ENCODE measurements at places on chromosomes 3 and 15.

DNA sequence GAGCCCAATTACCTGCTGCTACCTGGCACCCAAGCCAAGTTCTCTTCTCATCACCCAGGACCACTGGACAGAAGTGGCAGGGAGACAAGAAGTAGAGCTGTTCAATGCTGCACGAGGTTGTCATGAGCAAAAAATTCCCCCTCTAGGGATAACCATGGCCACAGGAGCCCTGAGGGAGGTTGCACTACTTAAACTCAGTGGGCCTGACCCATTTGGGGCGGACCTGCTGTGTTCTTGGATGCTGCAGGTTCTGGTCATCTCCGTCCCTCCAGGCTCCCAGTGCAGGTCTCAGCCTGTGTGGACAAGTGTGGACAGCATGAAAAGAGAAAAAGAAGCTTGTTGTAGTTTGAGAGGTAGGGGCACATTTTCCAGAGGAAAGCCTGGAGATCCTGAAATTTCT is 26.1 kb upstream of the MANF start:
- no peak for DNase-seq

- no peak for DNase-seq
These were observed 100.4 kb upstream of the SEMA6D start for GRCh38 chr15:47616876-47617275.

- DNase-seq = no peak
These were observed 1.3 kb downstream of the MESD start for GRCh38 chr15:80988148-80988796.

DNA sequence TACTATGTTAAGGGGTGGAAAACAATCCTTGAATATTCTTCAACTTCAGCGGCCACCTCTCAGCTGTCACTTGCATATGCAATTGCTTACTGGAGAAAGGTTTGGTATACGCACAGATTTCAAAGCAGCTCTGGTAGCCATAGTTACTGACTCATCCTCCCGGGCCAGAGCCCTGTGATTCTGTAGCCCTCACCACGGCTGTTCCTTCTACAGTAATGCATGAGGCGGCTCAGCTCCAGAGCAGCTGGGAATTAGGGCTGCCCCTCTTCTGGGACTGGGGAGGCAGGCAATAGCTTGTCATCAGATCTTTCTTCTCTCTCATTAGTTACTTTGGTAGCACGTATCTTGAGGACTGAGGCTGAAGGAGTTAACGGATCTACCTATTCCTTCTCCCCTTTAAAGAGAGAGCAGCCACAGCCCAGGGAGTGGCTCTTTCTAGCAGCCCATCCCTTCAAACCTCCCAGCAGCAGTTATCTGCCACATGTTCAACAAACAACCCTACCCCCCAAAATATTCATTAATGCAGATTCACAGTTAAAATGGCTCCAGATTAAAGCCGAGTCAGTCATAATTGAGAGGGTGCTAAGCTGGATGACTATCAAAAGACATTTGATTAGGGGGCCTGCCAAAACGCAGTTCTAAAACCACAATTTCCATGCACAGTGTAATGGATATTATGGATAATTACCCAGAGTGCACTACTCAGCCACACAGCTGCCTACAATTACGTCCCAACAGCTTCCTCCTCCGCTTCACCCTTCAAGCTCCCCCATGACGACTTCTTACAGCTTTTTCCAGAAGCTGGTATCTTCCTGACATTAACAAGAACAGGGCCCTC is 54.7 kb downstream of the ETV5 start:
- no peak for DNase-seq

DNA sequence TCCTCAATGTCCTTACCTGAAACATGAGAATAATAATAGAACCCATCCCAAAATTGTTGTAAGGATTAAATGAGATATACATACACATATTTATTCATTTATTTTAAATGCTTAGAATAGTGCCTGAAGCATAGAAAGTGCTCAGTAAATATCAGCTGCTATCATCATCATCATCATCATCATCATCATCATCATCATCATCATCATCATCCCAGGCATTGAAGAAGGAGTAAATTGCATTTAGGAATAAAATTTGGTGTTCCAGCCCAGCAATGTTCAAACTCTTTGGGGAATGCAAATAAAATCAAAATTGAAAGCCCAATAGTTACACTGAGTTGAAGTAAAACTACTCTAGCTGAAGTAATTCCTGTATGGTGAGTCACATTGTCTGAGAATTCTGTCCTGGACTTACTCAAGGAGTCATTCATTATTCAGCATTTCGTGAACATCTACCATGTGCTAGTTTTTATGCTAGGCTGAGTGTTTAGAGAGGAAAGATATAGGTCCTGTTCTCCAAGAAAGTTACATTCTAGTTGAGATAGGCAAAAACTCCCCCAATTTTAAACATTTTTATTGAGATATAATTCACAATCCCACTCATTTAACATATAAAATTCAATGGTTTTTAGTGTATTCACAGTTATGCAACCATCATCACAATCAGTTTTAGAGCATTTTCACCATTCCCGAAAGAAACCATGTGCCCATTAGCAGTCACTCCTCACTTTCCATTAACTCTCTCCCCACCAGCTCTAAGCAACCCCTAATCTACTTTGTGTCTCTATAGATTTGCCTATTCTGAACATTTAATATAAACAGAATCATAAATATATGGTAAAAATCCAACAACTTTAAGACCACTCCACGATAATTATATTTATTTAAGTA is 107.2 kb downstream of the FRMD5 start:
- DNase-seq = no peak

- DNase-seq = no peak
These were observed 46.1 kb downstream of the AAGAB start for GRCh38 chr15:67208396-67208795.

DNA sequence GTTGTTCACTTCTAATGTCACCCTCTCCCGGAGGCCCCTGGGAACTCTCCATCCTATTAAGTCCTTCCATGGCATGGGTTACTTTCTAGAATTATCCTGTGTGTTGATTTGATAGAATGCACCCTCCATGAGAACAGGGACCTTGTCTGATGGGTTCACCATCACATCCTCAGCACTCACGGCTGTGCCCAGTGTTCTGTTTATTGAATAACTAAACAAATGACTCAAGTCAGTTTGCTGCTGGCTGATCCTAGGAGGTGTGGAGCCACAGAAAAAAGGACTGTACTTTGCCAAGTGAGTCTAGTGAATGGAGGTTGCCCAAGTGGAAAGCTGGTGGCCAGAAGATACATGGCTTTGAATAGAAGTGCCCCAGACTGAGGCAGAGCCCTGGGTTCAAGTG is 48.5 kb upstream of the RAB6B start:
- DNase-seq = no peak

- peak; percentile 51 for DNase-seq
These were observed 199.1 kb downstream of the LRRN1 start for GRCh38 chr3:3998140-3998922.

- DNase-seq = no peak
These were observed 4.5 kb upstream of the RPSA start for GRCh38 chr3:39401983-39402382.

GRCh38 chr3:24972491-24972890 is 455.6 kb upstream of the RARB start:
- no peak for DNase-seq

- no peak for DNase-seq
These were observed 90.0 kb downstream of the PPP2R3A start for GRCh38 chr3:136055491-136055890.

- no peak for DNase-seq
These were observed 27.7 kb upstream of the CLDN16 start for GRCh38 chr3:190360228-190360627.

DNA sequence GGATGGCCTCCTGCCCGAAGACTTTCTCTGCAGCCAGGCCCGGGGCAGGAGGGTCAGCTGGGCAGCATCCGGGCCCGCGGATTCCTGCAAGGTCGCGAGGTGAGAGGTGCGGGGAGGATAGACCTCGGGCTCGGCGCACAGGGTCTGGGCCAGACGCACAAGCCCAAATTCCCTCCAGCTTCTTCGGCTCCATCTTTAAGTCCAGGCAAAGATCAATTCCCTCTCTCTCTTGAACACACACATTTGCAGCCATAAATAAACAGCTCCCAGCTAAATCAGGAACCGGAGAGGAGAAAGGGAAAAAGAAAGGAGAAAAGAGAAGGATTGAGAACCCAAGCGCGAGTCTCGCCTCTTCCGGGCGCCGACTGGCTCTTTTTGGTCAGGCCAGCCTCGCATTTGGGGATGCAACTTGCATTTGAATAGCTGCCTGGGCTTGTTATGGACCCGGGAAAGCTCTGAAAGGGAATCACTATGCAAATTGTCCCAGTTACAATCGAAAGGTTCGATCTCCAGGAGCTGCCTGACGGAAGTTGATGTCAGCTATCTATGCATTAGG is 14.5 kb upstream of the ONECUT1 start:
- DNase-seq = no peak

DNA sequence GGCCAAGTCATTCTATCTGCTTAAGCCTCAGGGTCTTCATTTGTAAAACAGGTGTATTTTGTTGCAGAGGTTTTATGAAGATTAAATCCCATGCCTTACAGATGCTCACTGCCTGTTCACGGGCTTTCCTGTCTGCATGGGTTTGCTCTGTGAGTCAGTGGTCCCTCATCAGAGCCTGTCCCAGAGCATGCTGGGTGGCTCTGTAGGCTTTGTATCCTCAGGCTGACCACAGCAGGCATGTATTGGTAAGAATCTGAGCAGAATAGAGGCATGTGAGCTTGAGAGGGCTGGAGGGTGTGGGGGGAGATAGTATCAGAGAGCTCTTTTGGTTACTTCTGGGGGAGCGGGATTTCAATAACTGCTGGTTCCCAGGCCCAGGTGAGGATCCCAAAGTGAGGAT is 45.4 kb upstream of the PLXNA1 start:
- no peak for DNase-seq

DNA sequence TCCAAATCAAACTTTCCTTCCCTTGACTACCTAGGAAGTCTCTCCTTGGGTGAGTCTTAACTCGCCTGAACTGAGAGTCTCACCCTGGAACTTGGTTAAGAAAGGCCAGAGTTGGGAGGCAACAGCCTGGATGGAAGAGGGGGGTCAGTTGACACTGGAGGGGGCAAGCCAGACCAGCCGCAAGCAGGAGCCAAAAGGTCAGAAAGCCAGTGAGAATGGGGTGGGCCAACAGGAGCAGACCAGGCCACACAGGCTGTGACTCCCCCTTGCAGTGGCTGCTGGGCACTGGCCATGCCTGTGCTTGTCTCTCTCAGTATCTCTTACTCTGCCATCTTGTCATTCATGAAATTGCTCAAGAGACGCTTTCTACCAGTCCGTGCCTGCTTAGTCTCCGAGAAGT is 32.9 kb downstream of the CRTC3 start:
- DNase-seq = no peak

DNA sequence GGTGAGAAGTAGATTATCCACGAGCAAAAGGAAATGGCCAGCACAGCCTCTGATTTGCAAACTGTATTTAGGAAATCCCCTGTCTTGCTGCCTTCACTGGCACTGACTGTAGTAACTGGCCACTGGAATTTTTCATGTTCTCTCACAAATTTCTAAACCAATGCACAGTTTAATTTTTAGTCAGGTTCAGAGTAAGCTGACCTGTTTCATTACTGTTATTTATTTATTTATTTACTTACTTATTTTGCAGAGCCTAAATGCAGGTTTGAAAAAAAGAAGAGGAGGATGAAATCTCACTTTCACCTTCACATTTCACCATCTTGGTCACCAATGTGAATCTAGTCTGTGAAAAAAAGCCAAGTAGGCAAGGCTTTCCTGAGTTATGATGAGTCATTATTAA is 291.0 kb downstream of the PLOD2 start:
- no peak for DNase-seq

DNA sequence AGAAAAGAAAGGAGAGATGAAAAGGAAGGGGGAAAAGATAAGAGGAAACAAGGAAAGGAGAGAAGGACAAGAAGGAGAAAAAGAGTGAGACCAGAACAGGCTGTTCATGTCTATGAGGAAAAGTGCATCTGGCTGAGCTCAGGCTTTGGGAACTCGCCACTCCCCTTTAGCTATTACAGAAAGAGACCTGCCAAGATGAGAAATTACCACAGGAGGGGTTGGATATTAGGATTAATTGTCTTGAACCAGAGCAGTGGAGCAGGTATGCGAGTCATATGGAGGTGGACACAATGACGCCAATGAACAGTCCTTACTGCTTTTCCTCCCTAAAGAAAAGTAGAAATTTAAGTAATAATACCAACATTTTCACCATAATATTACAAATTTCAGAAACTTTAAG is 577.0 kb upstream of the ARRDC4 start:
- no peak for DNase-seq

DNA sequence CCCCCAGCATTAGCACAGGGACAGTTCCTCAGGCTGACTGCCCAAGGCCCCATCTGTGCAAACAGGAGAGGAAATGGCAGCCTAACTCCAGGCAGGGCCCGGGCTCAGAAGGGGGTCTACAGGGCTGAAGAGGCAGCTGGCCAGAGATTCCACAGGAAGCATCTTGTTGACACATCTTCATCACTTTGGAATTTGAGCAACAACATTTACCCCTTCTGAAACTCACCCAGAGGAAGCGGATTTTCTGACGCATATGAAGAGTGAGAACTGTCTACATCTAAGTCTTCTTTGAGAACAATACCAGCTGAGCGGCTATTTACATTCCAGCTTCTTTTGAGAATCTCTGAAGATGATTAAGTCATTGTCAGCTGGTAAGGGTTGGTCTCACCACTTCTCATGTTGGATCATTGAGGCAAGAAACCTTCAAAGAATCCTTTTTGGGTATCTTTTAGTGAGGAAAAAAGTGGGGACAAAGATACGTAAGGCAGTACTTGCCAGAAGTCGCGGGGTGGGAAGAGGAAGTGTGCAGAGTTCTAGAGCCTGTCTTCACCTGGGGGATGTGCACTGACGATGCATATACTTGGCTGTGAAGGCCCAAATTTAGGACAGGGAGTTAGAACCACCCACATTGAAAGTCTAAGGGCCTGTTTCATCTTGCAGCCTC is 25.4 kb upstream of the SRP14 start:
- peak; percentile 55 for DNase-seq

All from activated CD4-positive, alpha-beta T cell treated with anti-CD3 and anti-CD28 coated beads, Interleukin-2, Interleukin-4, amounts not matched to agents 100 ng/mL and 50 ng/mL, durations not matched to agents 16 hours and 8 hours (primary cell).